MCF 10A (cell line): ENCODE measurements at places on chromosomes 2 and 18.

DNA sequence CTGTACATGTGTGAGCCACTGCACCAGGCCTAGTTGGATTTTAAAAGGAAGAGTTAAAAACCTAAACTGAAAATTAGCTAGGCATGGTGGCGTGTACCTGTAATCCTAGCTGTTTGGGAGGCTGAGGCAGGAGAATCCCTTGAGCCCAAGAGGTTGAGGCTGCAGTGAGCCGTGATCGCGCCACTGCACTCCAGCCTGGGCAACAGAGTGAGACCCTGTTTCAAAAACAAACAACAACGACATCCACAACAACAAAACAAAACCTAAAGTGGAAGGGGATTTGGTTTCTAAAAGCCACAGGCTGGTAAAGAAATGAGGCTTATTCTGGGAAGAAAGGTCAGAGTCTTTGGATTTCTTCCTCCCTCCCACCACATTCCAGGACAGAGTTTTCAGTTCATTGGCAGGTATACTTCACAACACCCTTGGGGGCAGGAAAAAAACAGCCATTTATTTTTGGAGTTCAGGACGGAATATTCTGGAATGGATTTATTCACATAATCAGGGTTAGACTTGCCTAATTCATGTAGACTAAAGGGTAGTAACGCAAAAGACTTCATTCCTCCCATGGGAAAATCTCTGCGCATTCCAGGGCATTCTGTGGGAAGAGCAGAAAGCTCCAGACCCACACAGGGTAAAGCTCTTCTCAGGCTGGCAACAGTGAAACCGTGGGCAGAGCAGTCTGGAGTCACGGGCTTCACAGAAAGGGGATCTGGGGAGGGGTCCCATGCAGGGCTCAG is 34.9 kb downstream of the TEX44 start:
- DNase-seq: no peak

GRCh38 chr2:152492911-152493310 is 157.9 kb downstream of the FMNL2 start:
- DNase-seq: no peak

GRCh38 chr2:72007402-72007801 is 140.3 kb downstream of the CYP26B1 start:
- DNase-seq: no peak

DNA sequence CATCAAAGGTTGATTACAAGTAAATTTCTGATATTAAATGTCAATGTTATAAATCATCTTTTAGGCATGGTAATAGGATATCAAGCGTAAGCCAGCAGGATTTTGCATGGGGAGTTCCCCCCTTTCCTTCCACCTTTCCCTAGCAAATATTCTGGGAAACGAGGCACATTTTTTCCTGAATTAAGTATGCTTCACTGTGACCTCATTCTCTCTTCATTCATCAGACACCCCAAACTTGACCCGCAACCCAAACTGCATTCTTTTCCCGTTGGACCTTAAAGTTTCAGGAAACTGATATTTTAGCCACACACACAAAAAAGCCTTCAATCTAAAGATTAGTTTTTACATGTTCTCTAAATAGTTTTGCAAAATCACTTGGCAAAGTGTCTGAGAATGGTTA is 214.5 kb upstream of the CTAGE1 start:
- DNase-seq: no peak

DNA sequence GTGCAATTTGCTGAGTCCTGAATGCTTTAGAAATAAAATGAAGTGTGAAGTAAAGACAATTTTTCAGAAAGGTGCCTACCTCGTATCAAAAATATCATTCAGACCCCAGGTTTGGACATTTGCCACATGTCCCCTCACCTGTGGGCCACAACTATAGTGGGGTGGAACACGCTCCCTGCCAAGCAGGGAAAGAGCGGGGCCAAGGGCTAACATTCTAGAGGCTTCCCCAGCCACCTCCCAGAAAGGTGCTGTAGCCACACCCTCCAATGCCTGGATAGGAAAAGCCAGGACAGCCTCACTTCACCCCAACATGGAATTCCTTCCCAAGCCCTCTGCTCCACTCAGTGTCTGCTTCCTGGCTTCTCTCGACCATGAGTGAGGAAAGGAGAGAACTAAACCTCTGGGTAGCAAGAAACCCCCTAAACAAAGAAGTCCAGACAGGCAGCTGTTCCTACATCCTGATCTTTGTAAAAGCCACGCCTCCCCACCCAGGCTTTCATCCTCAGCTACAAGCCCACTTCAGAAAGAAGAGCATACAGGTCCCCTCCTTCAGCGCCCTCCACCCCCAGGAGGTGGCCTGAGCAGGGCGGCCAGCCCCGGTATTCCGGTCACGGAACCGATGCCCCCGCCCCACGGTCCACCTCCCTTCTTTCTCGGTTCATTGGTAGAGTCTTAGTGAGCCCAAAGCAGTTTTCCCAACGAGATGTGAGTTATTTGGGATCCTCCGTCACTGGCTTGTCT is 2.1 kb downstream of the COL6A3 start:
- DNase-seq: no peak
